ENCODE measurements at places on chromosomes 7 and 10. TPM values are rescaled to one million over a fixed set of nuclear protein-coding genes. Genes with fewer than 3 reads are reported as not detected.

BEND7 gene
- 21.2 TPM for total RNA-seq

CALHM3 gene
- not detected for total RNA-seq

DNA sequence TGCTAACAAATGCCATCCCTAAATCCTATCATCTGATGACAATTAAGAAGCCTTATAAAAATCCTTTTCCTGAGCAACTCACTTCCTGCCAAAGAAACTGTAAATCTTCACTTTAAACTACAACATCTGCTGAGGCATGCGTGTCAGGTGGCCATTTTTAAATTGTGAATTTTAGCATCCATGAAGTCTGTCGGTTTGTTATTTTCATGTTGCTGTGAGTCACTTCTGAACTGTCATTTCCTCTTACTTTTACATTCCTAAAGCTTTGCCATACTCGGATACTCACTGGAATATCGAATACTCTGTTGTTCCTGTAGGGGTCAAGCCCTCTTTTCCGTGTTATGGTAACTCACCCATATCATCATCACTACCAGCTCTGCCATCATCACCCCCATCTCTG lies 34.3 kb upstream of the TMEM26 start:
- no peak overlapping the region for H3K4me3 ChIP-seq
- no peaks in the 10 kb centered on the region for H3K36me3 ChIP-seq

- H3K27ac ChIP-seq: peak overlapping the region; percentile 34
- no peaks in the 10 kb centered on the region for H3K36me3 ChIP-seq
- no peak for DNase-seq
- H3K4me3 ChIP-seq: no peak overlapping the region
Observed at GRCh38 chr7:6159524-6160031, 112.8 kb downstream of the CYTH3 start.

GRCh38 chr7:44074349-44074695 lies 8.0 kb downstream of the POLM start:
- no peaks in the 10 kb centered on the region for H3K27me3 ChIP-seq
- peaks cover 69% of the 10 kb centered on the region for H3K36me3 ChIP-seq
- H3K4me3 ChIP-seq: no peak overlapping the region
- H3K4me1 ChIP-seq: no peaks in the 10 kb centered on the region

- no peaks in the 10 kb centered on the region for H3K27me3 ChIP-seq
- H3K4me3 ChIP-seq: no peak overlapping the region
- H3K4me1 ChIP-seq: peaks cover 7% of the 10 kb centered on the region
- DNase-seq: peak; percentile 90
- no peaks in the 10 kb centered on the region for H3K36me3 ChIP-seq
Observed at GRCh38 chr7:24819916-24820689, 62.8 kb upstream of the GSDME start.

DNA sequence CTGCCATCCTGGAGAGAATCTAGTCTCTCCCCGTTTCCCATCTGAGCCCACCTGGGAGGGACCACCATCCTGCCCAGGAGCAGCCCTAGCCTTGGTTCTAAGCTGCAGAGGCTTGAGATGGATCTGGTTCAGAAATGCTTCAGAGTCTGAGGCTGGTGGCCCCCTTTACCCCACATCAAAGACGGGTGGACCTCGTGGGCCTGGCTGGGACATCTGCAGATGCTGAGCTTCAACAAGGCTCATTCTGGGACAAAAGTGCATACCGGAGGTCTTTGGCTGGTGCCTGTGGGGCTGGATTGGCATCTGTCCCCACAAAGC lies 4.9 kb upstream of the IRF5 start:
- H3K27me3 ChIP-seq: peaks cover 19% of the 10 kb centered on the region
- H3K4me3 ChIP-seq: no peak overlapping the region
- peaks cover 40% of the 10 kb centered on the region for H3K4me1 ChIP-seq
- peak overlapping the region; percentile 35 for H3K27ac ChIP-seq
- no peaks in the 10 kb centered on the region for H3K36me3 ChIP-seq

DNA sequence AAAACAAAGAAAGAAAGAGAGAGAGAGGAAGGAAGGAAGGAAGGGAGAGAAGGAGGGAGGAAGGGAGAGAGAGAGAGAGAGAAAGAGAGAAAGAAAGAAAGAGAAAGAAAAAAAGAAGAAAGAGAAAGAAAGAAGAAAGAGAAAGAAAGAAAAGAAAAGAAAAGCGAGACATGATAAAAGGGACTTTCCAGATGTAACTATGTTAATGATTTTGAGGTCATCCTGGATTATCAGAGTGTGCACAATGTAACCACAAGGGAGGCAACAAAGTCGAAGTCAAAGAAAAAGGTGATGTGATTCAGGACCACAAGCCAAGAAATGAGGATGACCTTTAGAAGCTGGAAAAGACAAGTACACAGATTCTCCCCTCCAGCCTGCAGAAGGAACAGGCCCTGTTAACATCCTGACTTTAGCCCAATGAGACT lies 48.9 kb upstream of the PAX2 start:
- H3K4me3 ChIP-seq: no peak overlapping the region
- H3K36me3 ChIP-seq: no peaks in the 10 kb centered on the region
- H3K4me1 ChIP-seq: no peaks in the 10 kb centered on the region
- no peak overlapping the region for H3K27ac ChIP-seq
- H3K27me3 ChIP-seq: peaks cover 3% of the 10 kb centered on the region

DNA sequence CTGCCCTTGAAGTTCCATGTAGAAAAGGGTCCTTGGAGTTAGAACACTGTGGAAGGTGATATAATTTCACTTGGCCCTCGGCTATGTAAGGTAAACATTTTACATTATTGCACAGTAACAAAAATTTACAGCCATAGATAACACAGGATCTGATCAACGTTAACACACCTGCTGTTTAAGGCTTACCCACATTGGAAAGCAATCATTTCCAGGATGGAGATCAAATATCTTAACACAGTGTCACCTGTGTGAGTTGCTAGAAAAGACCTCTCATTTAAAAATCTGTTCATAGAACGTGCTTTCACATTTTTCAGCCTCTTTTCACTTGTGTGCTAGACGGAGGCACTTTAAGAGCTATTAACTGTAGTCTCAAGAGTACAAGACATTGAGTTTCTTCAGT lies 1.9 kb downstream of the TMEM229A start:
- peaks cover 12% of the 10 kb centered on the region for H3K4me1 ChIP-seq
- no peaks in the 10 kb centered on the region for H3K36me3 ChIP-seq
- H3K27ac ChIP-seq: no peak overlapping the region
- no peak overlapping the region for H3K4me3 ChIP-seq
- peaks cover 27% of the 10 kb centered on the region for H3K27me3 ChIP-seq
